ENCODE measurements at places on chromosomes 7 and 10. TPM values are rescaled to one million over a fixed set of nuclear protein-coding genes. Genes with fewer than 3 reads are reported as not detected.

SLC26A5 gene
- not detected for polyA plus RNA-seq

ABCB4 gene
- polyA plus RNA-seq = not detected

SEMA3C gene
- 142 TPM for polyA plus RNA-seq

GDF10 gene
- not detected for polyA plus RNA-seq

GPRIN2 gene
- polyA plus RNA-seq = 0.42 TPM

CALML3 gene
- polyA plus RNA-seq = 20.2 TPM

Data from keratinocyte (primary cell).